Fibroblast of lung (primary cell): ENCODE measurements at places on chromosomes 7 and 10.
A peak's percentile ranks its signal among the peaks of the same experiment; 100 is the strongest.

GRCh38 chr7:4879396-4880081, 4.0 kb downstream of the RADIL start:
- H3K27ac ChIP-seq = no peak overlapping the region
- H3K4me3 ChIP-seq = no peak overlapping the region
- DNase-seq = no peak
- no peaks in the 10 kb centered on the region for H3K36me3 ChIP-seq
- peaks cover 8% of the 10 kb centered on the region for H3K4me1 ChIP-seq

- H3K36me3 ChIP-seq = no peaks in the 10 kb centered on the region
- peak; percentile 9 for DNase-seq
- H3K27ac ChIP-seq = no peak overlapping the region
- no peak overlapping the region for H3K4me3 ChIP-seq
- H3K27me3 ChIP-seq = no peaks in the 10 kb centered on the region
Measured at GRCh38 chr10:121325490-121326231, 272.6 kb downstream of the FGFR2 start.

DNA sequence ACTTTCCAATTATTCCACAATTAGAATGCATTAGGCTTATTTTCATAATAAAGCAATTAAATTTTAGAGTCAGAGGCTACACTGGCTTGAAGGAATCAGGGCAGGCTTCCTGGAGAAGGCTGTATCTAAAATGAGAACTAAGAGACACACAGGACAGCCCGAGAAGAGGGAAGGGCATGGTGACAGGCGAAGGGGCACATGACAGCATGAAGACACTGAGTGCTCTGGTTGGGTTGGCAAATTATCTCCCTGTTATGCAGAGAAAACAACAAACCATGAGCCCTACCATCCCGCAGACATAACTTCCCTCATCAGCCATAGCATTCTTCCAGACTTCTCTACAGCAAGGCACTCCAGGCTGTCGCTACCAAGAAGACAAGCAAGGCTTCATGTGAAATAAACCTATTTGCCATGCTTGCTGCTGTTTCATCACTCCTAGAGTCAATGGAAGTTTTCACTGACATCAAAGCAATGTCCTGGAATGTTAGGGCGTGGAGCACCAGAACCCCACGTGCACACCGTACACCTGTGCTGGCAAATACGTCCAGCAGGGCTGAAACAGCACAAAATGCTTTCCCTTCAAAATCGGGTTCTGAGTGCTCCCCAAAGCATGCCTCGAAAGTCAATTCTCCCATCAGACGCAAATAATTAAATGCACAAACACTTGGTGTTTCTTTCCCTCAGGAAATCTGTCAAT, 21.3 kb downstream of the VOPP1 start:
- H3K36me3 ChIP-seq = no peaks in the 10 kb centered on the region
- DNase-seq = no peak
- H3K4me3 ChIP-seq = no peak overlapping the region
- H3K27me3 ChIP-seq = no peaks in the 10 kb centered on the region
- H3K4me1 ChIP-seq = peaks cover 8% of the 10 kb centered on the region

- no peak overlapping the region for H3K27ac ChIP-seq
- H3K4me3 ChIP-seq = no peak overlapping the region
- no peaks in the 10 kb centered on the region for H3K27me3 ChIP-seq
Measured at GRCh38 chr7:134394056-134394455, 64.8 kb downstream of the AKR1B1 start.

- no peak overlapping the region for H3K27ac ChIP-seq
- no peak for DNase-seq
- no peak overlapping the region for H3K4me3 ChIP-seq
- no peaks in the 10 kb centered on the region for H3K4me1 ChIP-seq
- no peaks in the 10 kb centered on the region for H3K27me3 ChIP-seq
- H3K36me3 ChIP-seq = no peaks in the 10 kb centered on the region
Measured at GRCh38 chr7:69906283-69906995, 308.2 kb downstream of the AUTS2 start.

DNA sequence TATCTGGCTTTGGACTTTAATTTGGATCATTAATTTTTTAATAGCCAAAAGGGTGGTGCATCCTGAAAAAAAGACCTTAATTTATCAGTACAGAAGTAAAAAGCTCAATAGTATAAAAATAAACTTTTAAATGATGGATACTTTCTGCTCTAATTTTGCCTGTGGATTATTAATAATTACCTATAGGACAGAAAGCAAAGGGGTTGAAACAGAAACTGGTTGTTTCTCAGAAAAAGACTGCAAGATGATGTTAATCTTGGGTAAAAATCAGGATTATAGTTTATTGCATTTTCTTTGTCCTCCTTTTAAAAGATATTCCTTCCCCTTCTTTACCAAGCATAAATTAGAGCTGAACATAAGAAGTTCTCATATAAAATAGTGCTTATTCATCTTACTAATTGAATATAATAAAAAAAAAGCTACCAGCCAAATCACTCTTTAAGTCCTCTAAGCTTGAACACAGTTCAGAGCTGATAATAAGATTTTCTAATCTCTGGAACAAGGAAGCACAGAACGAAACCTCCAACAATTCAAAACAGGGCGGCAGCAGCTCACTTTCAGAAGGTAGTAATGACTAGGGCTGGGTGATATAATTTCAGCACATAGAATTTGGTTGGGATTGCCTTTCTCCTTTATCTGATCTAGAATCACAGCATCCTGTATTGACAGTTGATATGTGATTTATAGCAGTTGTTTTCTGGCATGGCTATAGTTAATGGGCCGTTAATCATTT, 8.1 kb upstream of the GPR85 start:
- no peaks in the 10 kb centered on the region for H3K4me1 ChIP-seq
- H3K27me3 ChIP-seq = no peaks in the 10 kb centered on the region

GRCh38 chr7:150852371-150852905, at the start of gene AOC1:
AOC1 (plus strand) TSS chr7:150852517; CDS start chr7:150856471, 3,954 bp downstream.
- no peaks in the 10 kb centered on the region for H3K27me3 ChIP-seq
- no peaks in the 10 kb centered on the region for H3K36me3 ChIP-seq
- DNase-seq = no peak
- no peak within 1 kb of the TSS for H3K27ac ChIP-seq
- H3K4me1 ChIP-seq = no peaks in the 10 kb centered on the region

- H3K4me1 ChIP-seq = no peaks in the 10 kb centered on the region
- H3K36me3 ChIP-seq = no peaks in the 10 kb centered on the region
- no peak for DNase-seq
- no peak overlapping the region for H3K4me3 ChIP-seq
Measured at GRCh38 chr10:133162910-133163856, 3.2 kb downstream of the KNDC1 start.

GRCh38 chr7:82789883-82790609, 346.5 kb upstream of the CACNA2D1 start:
- H3K36me3 ChIP-seq = no peaks in the 10 kb centered on the region
- no peaks in the 10 kb centered on the region for H3K27me3 ChIP-seq
- H3K4me3 ChIP-seq = no peak overlapping the region
- peak; percentile 59 for DNase-seq

DNA sequence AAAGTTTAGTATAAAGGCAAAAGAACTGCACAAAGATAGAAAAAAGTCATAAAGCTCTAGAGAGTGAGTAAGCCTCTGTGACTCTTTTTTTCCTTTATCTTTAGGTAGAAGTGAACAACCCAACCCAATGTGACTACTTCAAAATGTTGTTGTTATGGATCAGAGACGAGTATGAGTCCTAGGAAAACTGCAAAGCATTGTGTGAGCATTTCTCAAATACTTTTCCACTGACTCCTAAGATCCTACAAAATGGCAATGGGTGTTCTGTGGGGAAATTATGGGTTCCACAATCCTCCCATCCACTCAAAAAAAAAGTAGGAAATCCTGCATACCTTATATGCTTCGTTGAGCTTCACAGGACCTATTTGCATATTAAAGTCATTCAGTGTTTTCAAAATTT, 177.1 kb downstream of the DGKI start:
- no peak overlapping the region for H3K27ac ChIP-seq
- H3K4me3 ChIP-seq = no peak overlapping the region
- peaks cover 5% of the 10 kb centered on the region for H3K4me1 ChIP-seq

DNA sequence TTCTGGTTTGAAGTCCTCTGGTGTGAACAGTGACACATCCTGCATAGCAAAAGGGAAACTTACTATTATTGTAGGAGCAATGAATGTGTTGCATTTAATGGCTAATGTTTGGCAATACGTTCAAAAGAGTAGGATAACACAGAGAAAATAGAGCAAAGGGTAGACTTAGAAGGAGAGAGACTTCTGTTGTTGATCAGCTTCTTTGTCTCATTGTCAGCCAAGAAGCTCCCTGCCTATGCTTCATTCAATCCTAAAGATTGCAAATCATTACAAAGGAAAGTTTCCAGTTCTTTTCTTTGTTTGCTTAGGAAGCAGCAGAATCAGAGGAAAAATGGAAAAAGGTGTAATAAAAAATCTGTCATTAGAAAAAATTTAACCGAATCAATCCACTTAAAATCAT, 7.9 kb upstream of the TSPAN13 start:
- no peak for DNase-seq
- H3K27ac ChIP-seq = no peak overlapping the region
- H3K4me3 ChIP-seq = no peak overlapping the region
- no peaks in the 10 kb centered on the region for H3K36me3 ChIP-seq

- DNase-seq = no peak
- no peak overlapping the region for H3K4me3 ChIP-seq
- H3K4me1 ChIP-seq = no peaks in the 10 kb centered on the region
- H3K36me3 ChIP-seq = no peaks in the 10 kb centered on the region
Measured at GRCh38 chr10:6046773-6047611, 15.2 kb downstream of the IL2RA start.

DNA sequence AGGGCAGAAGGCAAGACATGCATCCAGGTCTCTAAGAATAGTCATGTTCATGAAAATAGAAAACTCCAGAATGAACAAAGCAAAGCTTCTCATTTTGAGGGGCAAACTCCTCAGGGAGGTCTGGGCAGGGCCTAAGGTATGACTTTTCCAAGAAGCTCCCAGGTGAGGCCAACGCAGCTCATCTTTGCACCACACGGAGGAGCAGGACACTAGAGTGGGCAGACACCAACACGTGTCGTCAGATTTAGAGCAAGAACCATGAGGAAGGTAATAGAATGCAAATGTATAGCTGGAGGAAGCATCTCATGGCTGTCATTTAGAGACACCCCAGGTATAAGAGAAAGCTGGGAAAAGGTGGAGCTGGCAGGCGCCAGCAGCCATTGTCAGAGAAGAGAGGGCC, 95.7 kb downstream of the WDFY4 start:
- no peaks in the 10 kb centered on the region for H3K36me3 ChIP-seq
- no peak overlapping the region for H3K27ac ChIP-seq
- no peak for DNase-seq
- H3K4me3 ChIP-seq = no peak overlapping the region
- H3K4me1 ChIP-seq = no peaks in the 10 kb centered on the region
- H3K27me3 ChIP-seq = peaks cover 12% of the 10 kb centered on the region

GRCh38 chr10:6581778-6582228, 1.7 kb upstream of the PRKCQ start:
- H3K27ac ChIP-seq = no peak overlapping the region
- DNase-seq = no peak
- no peaks in the 10 kb centered on the region for H3K4me1 ChIP-seq
- no peaks in the 10 kb centered on the region for H3K36me3 ChIP-seq
- no peak overlapping the region for H3K4me3 ChIP-seq

- no peak overlapping the region for H3K27ac ChIP-seq
- H3K36me3 ChIP-seq = no peaks in the 10 kb centered on the region
- DNase-seq = no peak
- peak overlapping the region; percentile 93 for H3K4me3 ChIP-seq
- peaks cover 3% of the 10 kb centered on the region for H3K27me3 ChIP-seq
- no peaks in the 10 kb centered on the region for H3K4me1 ChIP-seq
Measured at GRCh38 chr7:24574950-24575349, 1.7 kb downstream of the PALS2 start.

DNA sequence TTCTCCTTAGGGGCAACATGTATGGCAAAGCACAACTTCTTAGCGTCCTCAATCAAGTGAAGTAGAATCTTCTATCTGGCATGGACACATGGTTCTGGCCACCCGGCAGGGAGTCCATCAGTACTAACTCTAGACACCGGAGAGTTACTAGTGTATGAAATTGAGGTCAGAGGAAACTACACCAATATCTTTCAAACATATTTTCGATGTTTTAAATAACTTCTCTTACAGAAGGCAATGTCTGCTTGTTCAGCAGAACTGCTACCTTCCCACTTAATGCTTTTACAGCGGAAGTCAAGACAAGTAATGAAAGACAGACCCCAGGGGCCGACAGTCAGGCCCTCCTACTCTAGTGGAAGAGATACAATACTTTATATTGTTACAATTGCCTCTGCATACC, 89.9 kb downstream of the RNF216 start:
- no peaks in the 10 kb centered on the region for H3K36me3 ChIP-seq
- peaks cover 64% of the 10 kb centered on the region for H3K4me1 ChIP-seq
- peak overlapping the region; percentile 89 for H3K27ac ChIP-seq
- DNase-seq = no peak

DNA sequence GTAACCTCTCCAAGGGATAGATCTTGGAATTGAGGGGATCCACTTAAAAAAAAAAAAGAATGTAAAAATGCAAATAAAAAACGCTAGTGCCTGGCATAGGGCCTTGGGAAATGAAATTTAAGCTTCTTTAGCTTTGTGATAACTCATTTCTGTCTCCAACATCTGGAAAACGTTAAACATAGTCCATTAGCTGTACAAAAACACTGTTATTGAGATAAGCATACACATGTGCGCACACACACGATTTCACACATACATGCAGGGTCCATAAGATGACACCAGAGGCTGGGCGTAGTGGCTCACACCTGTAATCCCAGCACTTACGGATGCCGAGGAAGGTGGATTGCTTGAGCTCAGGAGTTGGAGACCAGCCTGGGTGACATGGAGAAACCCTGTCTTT, 13.7 kb upstream of the CUL2 start:
- DNase-seq = peak; percentile 34
- H3K27me3 ChIP-seq = no peaks in the 10 kb centered on the region
- no peaks in the 10 kb centered on the region for H3K36me3 ChIP-seq
- H3K4me1 ChIP-seq = no peaks in the 10 kb centered on the region
- no peak overlapping the region for H3K4me3 ChIP-seq

- H3K27me3 ChIP-seq = no peaks in the 10 kb centered on the region
- H3K4me3 ChIP-seq = no peak overlapping the region
- no peak for DNase-seq
- H3K36me3 ChIP-seq = peaks cover 6% of the 10 kb centered on the region
Measured at GRCh38 chr10:846126-846685, 85.3 kb downstream of the LARP4B start.

- H3K4me3 ChIP-seq = no peak overlapping the region
- no peaks in the 10 kb centered on the region for H3K27me3 ChIP-seq
- H3K27ac ChIP-seq = no peak overlapping the region
- DNase-seq = no peak
- no peaks in the 10 kb centered on the region for H3K36me3 ChIP-seq
- peaks cover 8% of the 10 kb centered on the region for H3K4me1 ChIP-seq
Measured at GRCh38 chr10:22686347-22686746, 28.0 kb downstream of the PIP4K2A start.

DNA sequence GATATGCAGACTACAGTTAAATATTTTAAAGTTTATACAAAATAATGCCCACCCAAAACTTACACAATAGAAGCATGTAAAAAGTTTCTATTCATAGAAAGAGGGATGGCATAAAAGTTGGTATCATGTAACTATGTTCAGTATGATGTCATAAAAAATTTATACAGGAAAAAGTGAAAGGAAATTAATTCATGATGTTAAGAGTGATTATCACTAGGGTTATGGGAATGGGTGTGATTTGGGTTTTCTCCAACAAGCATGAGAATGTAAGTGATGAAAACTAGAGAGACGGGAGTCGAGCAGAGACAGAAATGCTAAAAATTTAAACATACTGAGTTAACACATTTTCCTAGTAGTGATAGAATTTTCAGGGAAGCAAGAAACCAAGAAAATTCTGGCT, 52.7 kb downstream of the GDI2 start:
- no peaks in the 10 kb centered on the region for H3K27me3 ChIP-seq
- no peak for DNase-seq
- no peak overlapping the region for H3K27ac ChIP-seq
- H3K4me3 ChIP-seq = no peak overlapping the region
- H3K36me3 ChIP-seq = peaks cover 15% of the 10 kb centered on the region
- no peaks in the 10 kb centered on the region for H3K4me1 ChIP-seq
